ENCODE measurements at places on chromosomes 3 and 15. TPM values are rescaled to one million over a fixed set of nuclear protein-coding genes. Genes with fewer than 3 reads are reported as not detected.

Gene SPSB4
- not detected for total RNA-seq

Gene CFAP100
- total RNA-seq, result not detected

Gene CCNL1
- 156 TPM for total RNA-seq

Gene TMC3
- not detected for total RNA-seq

Gene RHCG
- total RNA-seq, result not detected

DNA sequence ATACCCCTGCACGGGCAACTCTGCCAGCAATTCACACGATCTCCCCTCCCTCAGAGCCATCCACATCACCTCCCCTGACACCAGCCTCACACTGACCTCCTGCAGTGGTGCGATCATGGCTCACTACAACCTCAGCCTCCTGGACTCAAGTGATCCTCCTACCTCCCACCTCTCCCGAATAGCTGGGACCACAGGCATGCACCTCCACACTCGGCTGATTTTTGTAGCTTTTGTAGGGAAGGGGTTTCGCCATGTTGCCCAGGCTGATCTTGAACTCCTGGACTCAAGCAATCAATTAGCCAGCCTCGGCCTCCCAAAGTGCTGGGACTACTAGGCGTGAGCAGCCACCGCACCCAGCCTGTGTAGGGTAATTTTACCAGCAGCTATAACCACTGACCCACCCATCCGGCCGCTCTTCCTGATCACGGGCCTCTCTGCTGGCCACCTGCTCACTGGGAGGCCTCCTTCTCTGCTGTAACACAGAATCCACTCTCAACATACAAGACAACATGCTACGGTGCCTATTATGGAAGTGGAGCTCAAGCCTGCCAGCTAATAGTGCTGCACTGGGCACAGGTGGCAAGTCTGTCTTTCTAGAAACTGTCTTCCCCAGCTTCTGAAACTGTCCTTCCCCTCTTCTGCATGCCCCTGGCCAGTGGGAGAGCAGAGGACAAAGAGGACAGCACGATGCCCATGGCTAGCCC, 4.6 kb downstream of the GP9 start:
- H3K4me3 ChIP-seq, result no peak overlapping the region
- H3K27me3 ChIP-seq, result peaks cover 20% of the 10 kb centered on the region
- H3K36me3 ChIP-seq, result no peaks in the 10 kb centered on the region
- H3K4me1 ChIP-seq, result no peaks in the 10 kb centered on the region

DNA sequence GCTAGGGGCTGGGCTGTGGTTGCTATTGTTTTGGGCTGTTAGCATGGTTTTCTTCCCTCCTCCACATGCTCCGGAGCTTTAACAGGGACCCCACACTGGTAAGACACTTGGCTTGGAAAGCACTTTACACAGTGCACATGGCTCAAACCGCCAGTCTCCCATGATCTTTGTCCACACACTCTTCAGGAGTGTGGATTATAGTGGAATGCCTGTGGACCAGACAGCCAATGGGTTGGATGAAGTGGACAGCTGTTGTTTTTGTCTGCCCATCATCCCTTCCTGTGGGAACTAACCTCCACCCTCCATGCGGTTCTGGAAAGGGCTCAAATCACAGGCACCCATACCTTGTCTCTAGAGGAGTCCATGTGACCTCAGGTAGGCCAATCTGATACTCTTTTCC, 10.0 kb downstream of the PAQR9 start:
- no peak overlapping the region for H3K27ac ChIP-seq
- peaks cover 13% of the 10 kb centered on the region for H3K27me3 ChIP-seq
- H3K4me1 ChIP-seq, result no peaks in the 10 kb centered on the region

DNA sequence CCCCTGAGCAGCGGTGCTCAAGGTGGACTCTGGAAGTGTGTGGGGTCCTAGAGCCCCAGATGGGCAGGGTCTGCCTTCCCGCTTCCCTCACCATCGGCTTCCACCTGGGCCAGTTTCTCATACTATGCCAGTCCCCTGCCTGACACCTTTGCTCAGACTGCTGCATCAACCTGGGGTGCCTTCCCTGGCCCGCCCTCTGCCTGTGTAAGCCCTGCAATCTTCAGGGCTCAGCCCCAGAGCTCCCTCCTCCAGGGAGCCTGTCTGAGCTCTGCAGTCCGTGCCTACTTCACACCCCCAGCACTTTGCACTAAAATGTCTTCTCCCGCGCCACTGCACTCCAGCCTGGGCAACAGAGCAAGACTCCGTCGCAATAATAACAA, 13.1 kb downstream of the CSK start:
- peaks cover 9% of the 10 kb centered on the region for H3K4me1 ChIP-seq
- peaks cover 13% of the 10 kb centered on the region for H3K36me3 ChIP-seq
- H3K27me3 ChIP-seq, result no peaks in the 10 kb centered on the region
- no peak overlapping the region for H3K27ac ChIP-seq

GRCh38 chr3:138051947-138052802, 42.2 kb downstream of the CLDN18 start:
- DNase-seq, result peak; percentile 62
- no peaks in the 10 kb centered on the region for H3K27me3 ChIP-seq
- no peak overlapping the region for H3K27ac ChIP-seq
- peaks cover 11% of the 10 kb centered on the region for H3K4me1 ChIP-seq
- H3K4me3 ChIP-seq, result no peak overlapping the region

DNA sequence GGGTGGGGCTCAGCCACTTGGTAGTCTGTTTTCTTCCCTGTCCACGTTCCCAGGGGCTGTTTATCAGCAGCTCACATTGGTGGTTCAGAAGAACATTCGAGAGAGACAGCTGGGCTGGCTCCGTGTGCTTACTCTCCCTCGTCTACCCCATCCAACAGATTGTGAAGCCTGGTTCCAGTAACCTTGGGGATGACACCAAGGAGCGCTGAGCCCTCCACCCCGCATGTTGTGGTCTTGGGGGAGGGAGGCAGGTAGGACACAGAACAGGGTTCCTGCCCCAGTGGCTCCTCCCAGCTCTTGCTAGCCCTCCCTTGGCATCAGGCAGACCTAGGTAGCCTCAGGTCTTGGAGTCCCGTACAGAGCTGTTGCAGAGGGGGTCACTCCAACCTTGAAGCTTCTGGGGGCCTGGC, 33.1 kb downstream of the KLF13 start:
- no peaks in the 10 kb centered on the region for H3K36me3 ChIP-seq
- no peak for DNase-seq
- H3K4me3 ChIP-seq, result no peak overlapping the region
- peaks cover 10% of the 10 kb centered on the region for H3K4me1 ChIP-seq
- no peaks in the 10 kb centered on the region for H3K27me3 ChIP-seq

DNA sequence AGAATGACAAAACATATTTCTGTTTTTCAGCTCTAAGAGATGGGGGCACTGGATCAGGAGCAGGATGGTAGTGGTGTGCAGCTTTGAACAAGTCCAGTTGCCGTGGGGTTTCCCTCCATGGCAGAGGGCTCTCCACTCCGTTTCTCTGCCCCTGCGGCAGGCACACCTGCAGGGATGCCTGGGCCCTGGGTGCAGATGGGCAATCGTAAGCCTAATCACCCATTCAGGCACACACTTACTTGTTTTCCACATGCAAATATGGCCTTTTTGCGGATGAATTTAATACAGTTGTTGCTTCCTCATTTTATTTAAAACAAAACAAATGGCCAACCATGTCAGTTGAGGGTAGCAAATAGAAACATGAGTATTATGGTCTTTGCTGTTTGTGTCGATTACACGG, 85.1 kb downstream of the LPP start:
- no peak overlapping the region for H3K27ac ChIP-seq
- H3K36me3 ChIP-seq, result peaks cover 2% of the 10 kb centered on the region
- H3K4me3 ChIP-seq, result no peak overlapping the region
- no peak for DNase-seq

DNA sequence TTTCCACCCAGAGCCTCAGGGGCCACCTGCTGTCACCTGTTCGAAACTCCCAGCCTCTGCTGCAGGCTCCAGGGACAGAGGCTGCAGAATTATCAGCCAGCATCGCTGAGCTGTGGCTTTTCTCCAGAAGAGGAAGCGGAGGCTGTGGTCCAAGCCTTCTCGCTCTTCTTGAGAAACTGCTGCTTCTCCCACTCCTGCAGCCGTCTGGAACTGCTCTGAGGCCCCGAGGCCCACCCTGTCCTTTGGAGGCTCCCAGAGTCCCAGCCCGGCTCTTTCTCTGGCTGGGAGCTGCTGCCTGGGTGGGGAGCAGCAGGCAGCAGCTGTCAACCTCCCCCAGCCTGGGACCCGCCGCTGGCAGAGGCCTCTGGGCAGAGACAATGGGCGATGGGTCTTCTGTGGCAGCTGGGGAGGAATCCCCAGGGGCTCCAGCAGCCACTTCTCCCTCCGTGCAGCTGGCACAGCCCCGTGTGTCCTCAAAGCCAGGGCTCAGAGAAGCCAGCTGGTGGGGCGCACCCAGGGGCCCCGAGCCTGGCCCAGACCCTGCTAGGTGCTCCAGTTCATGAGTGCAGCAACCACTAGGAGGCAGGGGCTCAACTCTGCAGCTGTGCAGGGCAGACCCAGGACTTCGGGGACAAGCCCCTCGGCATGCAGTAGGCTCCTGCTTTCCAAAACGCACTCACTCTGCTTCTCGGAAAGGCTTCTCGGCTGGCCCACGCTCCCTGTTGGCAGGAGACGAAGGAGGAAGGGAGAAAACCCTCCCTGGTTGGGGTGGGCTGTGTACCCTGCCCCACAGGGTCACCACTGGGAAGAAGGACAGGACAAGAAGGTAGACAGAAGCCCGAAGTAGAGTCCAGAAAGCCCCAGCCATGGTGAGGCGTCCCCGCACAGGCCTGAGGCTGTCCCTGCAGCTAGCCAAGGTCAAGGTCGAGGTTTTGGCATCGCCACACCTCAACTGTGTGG, 49.9 kb upstream of the FURIN start:
- no peak for DNase-seq
- H3K27ac ChIP-seq, result no peak overlapping the region
- no peaks in the 10 kb centered on the region for H3K36me3 ChIP-seq
- peaks cover 4% of the 10 kb centered on the region for H3K4me1 ChIP-seq
- peaks cover 8% of the 10 kb centered on the region for H3K27me3 ChIP-seq
- no peak overlapping the region for H3K4me3 ChIP-seq

DNA sequence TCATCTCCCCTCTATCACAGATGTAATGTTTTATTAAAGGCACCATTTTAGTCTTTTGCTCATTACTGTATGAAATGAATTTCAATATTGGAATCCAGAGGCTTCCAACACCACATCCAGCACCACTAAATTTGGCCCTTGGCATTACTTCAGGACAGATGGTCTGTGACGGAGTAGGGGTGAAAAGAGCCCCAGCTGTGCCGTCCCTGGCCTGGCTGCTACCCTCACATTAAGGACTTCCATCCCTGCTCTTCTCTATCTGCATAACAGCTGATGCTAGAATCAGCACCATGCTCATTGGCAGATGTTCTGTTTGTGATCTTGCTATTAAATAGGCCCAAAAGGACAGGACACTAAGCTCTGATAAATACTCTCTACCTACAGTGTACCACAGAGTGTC, 152.9 kb downstream of the IL1RAP start:
- no peaks in the 10 kb centered on the region for H3K36me3 ChIP-seq
- no peak for DNase-seq
- H3K27ac ChIP-seq, result no peak overlapping the region
- H3K27me3 ChIP-seq, result no peaks in the 10 kb centered on the region
- H3K4me1 ChIP-seq, result no peaks in the 10 kb centered on the region

GRCh38 chr3:51692980-51693395, 13.9 kb upstream of the GRM2 start:
- H3K4me1 ChIP-seq, result no peaks in the 10 kb centered on the region
- peaks cover 32% of the 10 kb centered on the region for H3K36me3 ChIP-seq
- no peak for DNase-seq
- H3K4me3 ChIP-seq, result no peak overlapping the region

DNA sequence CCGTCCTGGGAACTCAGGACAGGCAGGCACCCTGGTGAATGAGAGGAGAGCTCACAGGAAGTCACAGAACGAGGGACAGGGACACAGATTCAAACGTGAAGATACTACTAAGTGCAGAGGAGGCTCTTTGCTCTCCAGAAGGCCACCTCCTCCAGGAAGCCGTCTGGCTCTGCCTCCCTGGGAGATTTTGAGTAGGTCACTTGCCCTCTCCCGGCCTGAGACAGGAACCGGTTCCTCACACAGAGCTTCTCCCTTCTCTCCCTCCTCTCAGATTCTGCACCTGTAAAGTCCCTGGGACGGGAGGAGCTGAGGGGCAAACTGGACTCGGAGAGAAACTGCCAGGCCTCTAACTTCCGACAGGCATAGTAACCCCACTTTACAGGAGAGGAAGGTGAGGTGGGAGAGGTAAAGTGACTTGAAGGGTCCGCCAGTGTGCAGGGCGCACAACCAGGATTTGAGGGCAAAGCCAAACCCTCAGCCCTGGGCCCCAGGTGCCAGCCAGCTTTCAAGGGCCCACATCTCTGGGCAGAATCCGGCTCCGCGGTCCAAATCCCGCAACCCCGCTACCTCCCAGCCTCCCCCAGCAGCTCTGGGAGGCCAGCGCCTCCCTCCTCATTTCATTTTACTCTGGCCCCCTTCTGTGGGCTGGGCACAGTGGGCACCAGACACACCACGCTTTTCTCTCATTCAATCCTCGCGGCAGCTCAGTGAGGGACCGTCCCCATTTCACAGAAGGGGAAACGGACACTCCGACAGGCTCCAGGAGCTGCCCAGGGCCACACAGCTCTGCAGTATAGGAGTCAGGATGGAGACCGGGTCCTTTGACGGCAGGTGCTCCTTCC, 150.2 kb downstream of the SMAD6 start:
- H3K36me3 ChIP-seq, result no peaks in the 10 kb centered on the region
- DNase-seq, result no peak
- H3K27me3 ChIP-seq, result no peaks in the 10 kb centered on the region
- no peak overlapping the region for H3K4me3 ChIP-seq
- peaks cover 11% of the 10 kb centered on the region for H3K4me1 ChIP-seq

DNA sequence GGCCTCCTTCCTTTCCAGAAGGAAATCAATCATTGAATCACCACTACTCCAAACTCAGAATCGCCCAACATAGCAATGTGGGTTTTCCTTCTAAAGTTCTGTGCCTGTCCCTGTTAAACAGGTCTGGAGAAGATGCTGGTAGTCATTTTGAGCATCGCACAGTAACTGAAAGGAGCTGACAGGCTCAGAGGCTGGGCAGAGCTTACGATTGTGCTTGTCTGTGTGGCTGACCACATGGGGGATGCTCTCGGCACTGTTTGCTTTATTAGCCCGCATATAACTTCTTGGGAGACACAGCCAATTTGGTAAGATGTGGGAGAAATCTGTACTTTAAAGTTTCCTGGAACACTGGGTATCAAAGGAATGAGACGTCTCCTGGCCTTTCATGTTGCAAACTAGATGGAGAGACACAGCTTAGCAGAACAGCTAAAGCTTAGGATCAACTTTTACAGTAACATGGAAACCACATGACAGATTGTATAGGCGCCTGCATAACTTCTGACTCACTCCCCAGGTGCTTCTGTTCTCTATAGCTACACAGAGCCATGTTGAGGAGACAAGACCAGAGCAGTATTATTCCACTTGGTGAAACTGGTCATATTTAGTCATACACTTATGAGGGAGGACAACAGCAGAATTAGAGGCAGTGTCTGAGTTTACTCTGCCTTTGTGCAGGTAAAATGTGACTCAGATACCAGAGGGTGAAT, 374.1 kb downstream of the RORA start:
- H3K27ac ChIP-seq, result no peak overlapping the region
- H3K36me3 ChIP-seq, result no peaks in the 10 kb centered on the region
- DNase-seq, result peak; percentile 53
- no peak overlapping the region for H3K4me3 ChIP-seq
- peaks cover 3% of the 10 kb centered on the region for H3K4me1 ChIP-seq

Data from IMR-90 (cell line).